ENCODE measurements at places on chromosomes 11 and 22. TPM values are rescaled to one million over a fixed set of nuclear protein-coding genes. Genes with fewer than 3 reads are reported as not detected.

The DDTL gene
- total RNA-seq: 0.20 TPM

The OR52H1 gene
- total RNA-seq: 0.55 TPM

The RAG2 gene
- not detected for total RNA-seq

The ANGPTL5 gene
- total RNA-seq: 1.9 TPM

The OR52I2 gene
- total RNA-seq: not detected

The GAL gene
- 3.7 TPM for total RNA-seq

The ZNF214 gene
- total RNA-seq: 11.5 TPM

The GRAMD1B gene
- 51.5 TPM for total RNA-seq

The PANX3 gene
- 0.11 TPM for total RNA-seq

The KIF18A gene
- 8.5 TPM for total RNA-seq

The HSCB gene
- 14.7 TPM for total RNA-seq

The HEPN1 gene
- total RNA-seq: not detected

The DTX4 gene
- 27.8 TPM for total RNA-seq

Data from spinal cord (tissue), 10 donors.